Cardiac fibroblast (primary cell): ENCODE measurements at places on chromosomes 6 and 20.

- DNase-seq: peak; percentile 66
Measured at GRCh38 chr6:99434702-99435530, 9.8 kb upstream of the PNISR start.

DNA sequence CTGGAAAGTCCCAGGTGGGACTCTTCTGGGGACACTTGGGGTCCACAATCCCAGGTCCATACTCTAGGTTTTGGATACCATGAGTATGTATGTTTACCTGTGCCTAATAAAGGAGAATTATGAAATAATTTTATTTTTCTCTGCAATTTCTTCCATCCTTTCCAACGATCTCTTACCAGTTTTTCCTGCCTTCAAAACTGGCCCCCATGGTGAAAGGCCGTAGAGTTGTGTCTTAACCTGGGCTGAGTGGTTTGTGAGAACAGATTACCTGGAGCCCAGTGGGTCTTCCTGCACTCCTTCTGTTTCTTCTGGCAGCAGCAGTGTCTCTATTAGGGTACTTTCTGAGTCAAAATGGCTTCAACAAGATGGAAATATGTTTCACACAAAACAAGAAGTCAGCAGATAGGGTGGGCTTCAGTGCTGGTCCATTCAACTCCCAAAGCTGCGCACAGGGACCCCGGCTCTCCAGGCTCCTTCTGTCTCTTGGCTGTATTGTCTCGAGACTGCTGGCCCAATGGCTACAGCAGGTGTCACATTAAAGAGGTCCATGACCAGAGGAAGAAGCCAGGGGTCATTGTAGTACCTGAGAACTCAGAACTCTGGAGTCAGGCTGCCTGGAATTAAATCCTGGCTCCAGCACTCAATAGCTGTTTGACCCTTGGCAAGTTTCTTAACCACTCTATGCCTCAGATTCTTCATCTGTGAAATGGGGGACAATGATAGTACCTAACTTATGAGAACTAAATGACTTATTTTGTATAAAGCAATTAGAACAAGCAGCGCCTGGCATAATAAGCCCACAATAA, 10.5 kb upstream of the RBCK1 start:
- DNase-seq: no peak

GRCh38 chr6:89308525-89309395, 6.3 kb downstream of the GABRR2 start:
- DNase-seq: no peak

DNA sequence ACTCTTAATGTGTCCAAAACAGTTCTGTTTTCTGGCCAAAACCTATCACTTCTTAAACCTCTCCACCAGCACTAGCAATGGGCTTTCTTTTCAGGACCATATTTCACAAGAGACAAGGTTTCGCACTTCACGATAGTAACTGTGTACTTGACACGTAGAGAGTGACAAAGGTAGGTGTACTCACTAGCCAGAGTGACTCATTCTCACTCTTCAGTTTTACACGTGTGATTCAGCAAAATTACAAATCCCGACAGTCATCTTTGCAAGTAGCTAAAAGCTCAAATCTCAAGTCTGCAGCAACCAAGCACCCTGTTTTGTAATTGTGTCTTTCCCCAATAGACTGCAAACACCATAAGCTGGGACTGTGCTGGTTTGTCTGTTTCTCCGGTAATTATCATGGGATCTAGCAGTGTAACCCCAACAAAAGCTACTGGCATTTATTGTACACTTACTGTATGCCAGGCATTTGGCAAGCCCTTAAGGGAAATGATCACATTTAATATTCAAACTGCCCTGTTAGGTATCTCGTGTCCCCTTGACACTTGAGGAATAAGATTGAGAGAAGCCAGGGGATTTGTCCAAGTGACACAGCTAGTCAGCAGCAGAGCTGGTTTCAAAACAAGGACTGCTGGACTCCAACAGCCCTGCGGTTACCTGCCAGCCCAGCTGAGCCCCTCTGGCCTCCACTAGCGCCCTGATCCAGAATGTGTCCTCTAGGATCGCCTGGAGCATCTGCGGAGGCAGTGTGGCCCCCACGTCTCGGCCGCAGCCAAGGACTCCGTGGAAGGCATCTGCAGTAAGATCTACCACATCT, 9.9 kb downstream of the PCIF1 start:
- peak; percentile 51 for DNase-seq

DNA sequence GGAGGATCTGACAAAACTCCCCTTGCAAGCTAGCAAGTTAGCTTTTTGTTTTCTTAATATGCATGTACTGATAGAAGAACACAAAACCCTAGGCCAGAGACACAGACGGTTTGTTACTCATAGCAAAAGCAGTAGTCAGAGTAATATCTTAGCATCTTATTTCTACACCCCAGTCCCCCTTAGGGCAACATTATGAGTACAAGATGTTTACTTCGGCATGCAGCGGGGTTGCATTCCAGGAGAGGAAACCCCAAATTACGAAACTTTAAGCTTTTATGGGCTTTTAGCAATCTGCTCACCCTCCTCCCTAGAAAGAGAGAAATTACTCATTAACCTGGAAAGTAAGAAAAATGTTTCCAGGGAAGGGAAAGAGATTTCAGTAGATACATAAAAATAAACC, 1286.9 kb downstream of the EPHA7 start:
- no peak for DNase-seq

GRCh38 chr6:52362443-52363227, 684 bp downstream of the PAQR8 start:
- DNase-seq: peak; percentile 8

GRCh38 chr6:21199262-21199661, 394.3 kb upstream of the SOX4 start:
- DNase-seq: no peak

- peak; percentile 81 for DNase-seq
Measured at GRCh38 chr6:35449287-35449881, 2.8 kb upstream of the FANCE start.

DNA sequence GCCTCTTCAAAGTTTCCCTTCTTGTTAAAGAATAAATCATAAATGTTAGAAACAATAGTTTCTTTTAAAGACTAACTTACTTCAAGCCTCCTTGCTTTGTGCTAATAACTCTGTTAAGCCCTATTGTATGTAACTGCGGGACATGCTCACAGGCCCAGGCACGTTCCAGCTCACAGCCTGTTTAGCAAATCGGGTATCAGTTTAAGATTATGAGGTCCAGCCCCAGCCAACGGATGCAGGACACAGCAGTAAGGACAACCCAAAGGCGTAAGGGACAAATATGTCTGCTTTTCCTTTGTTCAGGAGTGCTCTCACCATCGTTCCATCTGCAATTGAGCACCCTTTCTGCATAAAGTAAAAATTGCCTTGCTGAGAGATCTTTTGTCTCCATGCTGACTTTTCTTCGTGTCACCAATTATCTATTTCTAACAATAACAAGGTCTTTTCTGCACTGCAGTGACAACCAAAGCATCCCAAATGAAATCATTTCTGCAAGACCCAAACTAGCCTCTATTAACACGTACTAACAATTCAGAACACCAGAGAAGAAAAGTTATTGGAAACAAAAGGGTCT, 1.4 kb downstream of the C6orf52 start:
- no peak for DNase-seq

DNA sequence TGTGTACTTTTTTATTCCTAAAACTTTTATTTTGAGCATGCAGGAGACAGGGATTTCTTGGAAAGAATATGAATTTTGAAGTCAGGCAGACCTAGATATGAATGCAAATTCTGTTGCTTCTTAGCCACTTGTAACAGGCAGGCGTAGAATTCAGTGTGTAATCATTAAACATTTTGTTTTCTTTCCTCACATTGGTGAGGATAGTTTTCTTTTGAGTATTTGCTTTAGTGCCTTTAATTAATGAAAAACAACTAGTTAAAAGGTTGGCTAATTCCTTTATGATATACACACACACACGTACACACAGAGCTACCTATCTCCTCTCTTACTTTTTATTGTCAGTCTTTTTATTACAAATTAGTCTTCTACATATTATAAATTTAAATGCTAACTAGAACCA, 342.3 kb downstream of the CDKAL1 start:
- no peak for DNase-seq

GRCh38 chr20:42024653-42025052, 406.5 kb upstream of the CHD6 start:
- no peak for DNase-seq

- peak; percentile 96 for DNase-seq
Measured at GRCh38 chr20:37202267-37202943, 23.1 kb upstream of the MROH8 start.

- peak; percentile 20 for DNase-seq
Measured at GRCh38 chr6:134577998-134578397, 260.1 kb upstream of the SGK1 start.

GRCh38 chr6:159308198-159308597, 139.0 kb downstream of the FNDC1 start:
- DNase-seq: no peak

GRCh38 chr6:57075092-57075491, 14.9 kb upstream of the ZNF451 start:
- no peak for DNase-seq

DNA sequence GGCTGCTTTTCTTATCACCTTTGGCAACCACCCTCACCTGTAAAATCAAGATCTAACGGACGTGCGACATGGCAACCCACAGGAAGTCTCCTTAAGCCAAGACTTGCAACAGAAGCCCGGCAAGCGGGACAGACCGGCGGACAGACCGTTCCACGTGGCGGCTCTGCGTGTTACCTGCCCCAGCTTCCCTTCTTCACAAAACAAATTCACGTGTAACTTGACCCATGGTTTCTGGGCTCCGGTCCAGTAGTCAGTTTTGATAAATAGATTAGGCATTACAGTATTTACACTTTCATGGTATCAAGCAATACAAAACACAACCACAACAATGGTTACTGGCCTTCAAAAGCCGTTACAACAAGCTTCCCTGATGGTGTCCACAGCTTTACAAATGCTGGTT, 133.8 kb downstream of the PRND start:
- DNase-seq: no peak

DNA sequence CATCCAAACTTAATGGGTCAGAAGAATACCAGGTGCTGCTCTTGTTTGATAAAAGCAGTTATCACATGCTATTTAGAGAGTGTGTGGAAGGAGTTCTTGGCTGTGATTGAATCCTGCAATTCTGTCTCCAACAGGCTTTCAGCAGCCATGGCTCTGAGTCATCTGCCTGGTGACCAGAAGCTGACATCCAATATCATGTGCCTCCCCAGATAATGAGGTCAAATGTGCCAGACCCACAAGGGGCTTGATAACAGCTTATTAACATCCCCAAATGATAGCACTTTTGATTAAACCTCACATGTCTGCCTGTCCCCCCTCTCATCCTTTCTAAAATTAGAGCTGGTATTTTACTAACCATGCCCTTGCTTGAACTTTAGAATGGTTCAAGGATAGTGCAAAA, 175.7 kb upstream of the PLN start:
- DNase-seq: peak; percentile 42

GRCh38 chr6:139249395-139249794, 42.4 kb downstream of the TXLNB start:
- DNase-seq: peak; percentile 14

DNA sequence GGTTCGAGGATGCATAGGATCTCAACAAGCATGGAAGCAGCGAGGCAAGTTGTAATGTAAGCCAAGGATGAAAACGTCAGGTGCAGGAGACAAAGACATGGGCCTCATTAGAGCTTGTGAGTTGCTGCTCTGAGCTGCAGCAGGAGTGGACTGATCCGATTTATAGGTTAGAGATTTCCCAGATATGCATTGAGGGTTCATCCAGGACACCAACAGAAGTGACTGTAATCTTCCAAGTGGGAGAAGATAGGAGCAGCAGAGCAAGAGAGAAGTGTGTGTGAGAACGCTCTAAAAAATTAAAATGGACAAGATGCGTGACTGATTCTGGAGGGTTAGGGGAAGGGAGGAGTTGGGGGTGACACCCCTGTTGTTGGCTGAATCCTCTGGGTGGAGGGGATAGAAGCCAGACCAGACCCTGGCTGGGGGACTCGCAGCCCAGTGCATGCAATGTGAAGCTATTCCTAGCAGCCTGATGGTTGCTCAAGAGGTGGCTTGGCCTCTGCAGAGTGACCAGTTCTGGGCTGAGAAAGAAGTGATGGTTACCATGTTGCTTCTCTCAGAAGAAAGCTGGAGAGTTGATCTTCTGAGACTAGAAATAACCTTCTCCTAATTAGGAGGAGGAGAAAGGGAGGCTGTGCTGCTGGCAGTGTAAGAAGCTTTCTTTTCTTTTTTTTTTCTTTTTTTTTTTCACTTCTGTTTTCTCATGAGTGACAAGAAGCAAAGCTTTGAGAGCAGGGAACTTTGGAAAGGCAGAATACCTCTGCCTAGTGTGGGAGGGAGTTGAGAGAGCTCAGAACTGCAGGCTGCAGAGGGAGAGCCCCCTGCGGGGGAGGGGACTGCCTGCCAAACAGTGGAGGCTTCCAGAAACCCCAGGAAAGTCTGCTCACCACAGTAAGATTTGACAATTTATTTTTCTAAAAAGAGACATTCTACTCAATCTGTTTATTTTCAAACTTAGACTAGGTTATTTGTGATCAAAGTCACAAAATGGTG, 116.9 kb downstream of the SLX4IP start:
- no peak for DNase-seq

DNA sequence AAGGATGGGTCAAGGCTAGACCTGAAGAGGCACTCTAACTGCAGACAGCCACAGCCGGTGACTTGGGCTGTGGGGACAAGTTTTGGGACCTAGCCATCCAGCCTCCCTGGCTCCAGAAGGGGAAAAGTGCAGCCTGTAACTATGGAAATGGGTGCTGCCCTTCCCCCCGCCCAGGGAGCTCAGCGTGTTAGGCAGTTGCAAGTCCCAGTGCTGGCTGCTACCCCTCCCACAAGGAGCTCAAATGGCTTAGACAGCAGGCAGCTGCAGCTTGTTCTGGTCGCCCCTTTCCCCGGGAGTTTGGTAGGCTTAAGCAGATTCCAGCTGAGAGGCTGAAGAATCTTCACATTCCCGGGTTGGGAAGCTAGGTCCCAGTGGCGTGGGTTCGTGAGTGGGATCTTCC, 162.6 kb downstream of the FAM83B start:
- no peak for DNase-seq

DNA sequence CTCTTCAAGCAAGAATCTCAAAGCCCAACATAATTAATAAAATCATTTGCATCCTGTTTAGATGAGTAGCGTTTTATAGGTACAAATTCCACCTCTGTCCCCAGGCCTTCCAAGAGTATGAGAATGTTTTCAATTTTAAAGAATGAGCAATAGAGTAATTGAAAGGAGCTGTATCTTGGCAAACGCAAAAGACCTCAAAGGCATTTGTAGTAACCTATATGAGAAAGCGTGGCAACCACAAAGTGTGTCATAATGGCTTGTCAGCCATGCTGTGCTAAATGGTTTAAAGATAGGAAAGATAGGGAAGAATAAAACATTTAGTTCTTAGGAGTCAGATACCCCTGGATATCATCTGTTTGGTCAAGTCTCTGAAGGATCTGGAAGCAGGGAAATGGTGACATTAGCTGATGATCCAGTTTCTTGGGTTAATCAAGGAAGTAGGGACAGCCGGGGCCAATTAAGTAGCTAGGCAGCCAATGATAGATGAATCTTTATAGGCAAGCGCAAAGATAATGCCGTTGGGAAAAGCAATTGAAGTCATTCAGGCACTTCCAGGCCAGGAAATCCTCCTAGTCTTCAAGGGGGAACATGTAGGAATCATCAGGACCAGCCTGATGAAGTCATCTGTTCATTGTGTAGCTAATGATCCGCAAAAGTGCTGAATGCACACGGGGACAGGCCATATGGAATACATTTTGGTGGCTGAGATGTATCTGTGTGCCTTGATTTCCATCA, 71.5 kb upstream of the ISM1 start:
- DNase-seq: no peak

- DNase-seq: peak; percentile 51
Measured at GRCh38 chr6:76852776-76853175, 610.5 kb downstream of the HTR1B start.
